ENCODE measurements at places on chromosomes 3 and 15.

- H3K27me3 ChIP-seq, result no peaks in the 10 kb centered on the region
- peaks cover 21% of the 10 kb centered on the region for H3K4me1 ChIP-seq
- no peak overlapping the region for H3K4me3 ChIP-seq
- H3K27ac ChIP-seq, result no peak overlapping the region
Observed at GRCh38 chr15:63722204-63722808, 111.4 kb downstream of the HERC1 start.

DNA sequence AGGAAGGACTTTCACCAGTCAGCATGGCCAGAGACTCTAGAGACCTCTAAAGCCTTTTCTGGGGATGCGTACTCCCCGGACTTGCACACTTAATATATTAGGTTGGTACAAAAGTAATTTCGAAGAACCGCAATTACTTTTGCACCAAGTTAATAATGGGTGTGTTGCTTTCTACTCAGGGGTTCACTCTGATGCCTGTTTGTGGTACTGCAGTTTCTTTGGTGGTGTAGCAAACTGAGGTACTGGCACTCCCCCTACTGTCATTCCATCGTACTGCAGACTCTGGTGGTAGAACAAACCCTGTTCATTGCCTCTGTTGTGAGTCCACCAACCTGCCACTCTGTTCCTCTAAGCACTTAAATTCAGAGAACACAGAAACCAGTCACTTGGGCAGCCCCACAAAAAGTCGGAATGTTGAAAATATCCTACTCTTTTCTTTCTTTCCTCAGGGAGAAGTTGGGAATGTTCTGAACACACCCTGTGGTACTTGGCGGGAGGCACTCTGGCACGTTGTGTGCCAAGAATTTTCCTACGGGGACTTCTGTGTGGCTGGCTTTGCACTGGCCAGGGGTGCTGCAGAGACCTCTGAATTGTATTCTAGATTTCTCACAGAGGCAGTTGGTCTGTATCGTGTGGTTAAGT, 46.3 kb downstream of the GABRG3 start:
- H3K36me3 ChIP-seq, result no peaks in the 10 kb centered on the region
- no peak overlapping the region for H3K27ac ChIP-seq
- no peak overlapping the region for H3K4me3 ChIP-seq
- no peaks in the 10 kb centered on the region for H3K4me1 ChIP-seq
- DNase-seq, result peak; percentile 53

DNA sequence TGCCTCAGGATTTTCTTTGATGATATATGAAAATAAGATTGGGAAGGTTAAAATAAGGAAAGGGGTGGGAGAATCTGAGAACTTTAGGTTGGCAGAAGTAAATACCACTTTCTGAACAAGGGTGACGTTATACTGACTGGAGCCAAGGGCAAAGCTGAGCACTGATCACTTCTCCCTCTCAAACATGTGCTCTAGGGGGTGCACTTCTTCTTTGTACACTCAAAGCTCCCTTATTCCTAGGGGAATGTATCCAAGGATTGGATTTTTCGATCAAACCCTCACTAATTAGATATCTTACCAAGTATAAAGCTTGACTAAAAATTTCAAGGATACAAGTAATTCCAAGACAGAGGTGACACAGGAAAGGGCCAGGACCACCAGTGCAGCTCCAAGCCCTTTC, 243.9 kb upstream of the UMPS start:
- DNase-seq, result no peak
- peaks cover 22% of the 10 kb centered on the region for H3K27me3 ChIP-seq
- H3K4me3 ChIP-seq, result no peak overlapping the region
- no peaks in the 10 kb centered on the region for H3K36me3 ChIP-seq

DNA sequence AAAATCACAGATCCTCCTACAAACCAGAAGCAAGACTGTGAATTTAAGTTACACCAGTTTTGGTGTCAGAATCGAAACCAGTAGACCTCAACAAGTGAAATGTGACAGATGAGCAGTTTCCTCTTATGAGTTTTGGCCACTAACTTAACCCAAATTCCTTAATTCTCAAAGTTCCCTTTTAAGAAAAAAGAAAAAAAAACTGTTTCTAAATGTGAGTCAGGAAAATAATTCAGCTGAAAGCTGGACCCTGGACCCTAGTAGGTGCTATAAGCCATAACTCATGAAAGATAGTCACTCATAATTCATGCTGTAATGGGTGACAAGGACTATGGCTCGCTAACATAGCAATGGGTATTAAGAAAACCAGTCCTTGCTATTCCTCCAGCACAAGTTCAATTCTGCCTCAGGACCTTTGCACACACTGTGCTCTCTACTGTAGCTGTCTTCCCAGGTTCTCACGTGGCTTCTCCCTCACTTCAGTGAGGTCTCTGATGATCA, 9.0 kb upstream of the THRB start:
- H3K4me1 ChIP-seq, result peaks cover 11% of the 10 kb centered on the region
- H3K4me3 ChIP-seq, result no peak overlapping the region
- peaks cover 17% of the 10 kb centered on the region for H3K27me3 ChIP-seq
- no peak overlapping the region for H3K27ac ChIP-seq
- DNase-seq, result no peak

DNA sequence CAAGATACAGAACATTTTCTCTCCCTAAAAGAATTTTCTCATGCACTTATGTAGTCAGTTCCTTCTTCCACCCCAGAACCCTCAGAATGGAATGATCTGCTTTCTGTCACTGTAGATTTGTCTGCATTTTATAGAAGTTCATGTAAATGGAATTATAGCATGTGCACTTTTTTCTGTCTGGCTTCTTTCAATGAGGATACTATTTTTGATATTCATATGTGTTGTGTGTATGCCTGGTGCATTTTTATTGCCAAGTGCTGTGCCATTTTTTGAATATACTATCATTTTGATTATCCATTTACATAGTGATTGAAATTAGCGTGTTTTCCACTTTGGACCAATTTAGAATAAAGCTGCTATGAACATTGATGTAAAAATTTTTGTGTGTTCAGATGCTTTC, 156.6 kb upstream of the ALCAM start:
- no peak for DNase-seq
- H3K36me3 ChIP-seq, result no peaks in the 10 kb centered on the region
- H3K27ac ChIP-seq, result no peak overlapping the region
- no peaks in the 10 kb centered on the region for H3K4me1 ChIP-seq
- no peak overlapping the region for H3K4me3 ChIP-seq
- no peaks in the 10 kb centered on the region for H3K27me3 ChIP-seq

DNA sequence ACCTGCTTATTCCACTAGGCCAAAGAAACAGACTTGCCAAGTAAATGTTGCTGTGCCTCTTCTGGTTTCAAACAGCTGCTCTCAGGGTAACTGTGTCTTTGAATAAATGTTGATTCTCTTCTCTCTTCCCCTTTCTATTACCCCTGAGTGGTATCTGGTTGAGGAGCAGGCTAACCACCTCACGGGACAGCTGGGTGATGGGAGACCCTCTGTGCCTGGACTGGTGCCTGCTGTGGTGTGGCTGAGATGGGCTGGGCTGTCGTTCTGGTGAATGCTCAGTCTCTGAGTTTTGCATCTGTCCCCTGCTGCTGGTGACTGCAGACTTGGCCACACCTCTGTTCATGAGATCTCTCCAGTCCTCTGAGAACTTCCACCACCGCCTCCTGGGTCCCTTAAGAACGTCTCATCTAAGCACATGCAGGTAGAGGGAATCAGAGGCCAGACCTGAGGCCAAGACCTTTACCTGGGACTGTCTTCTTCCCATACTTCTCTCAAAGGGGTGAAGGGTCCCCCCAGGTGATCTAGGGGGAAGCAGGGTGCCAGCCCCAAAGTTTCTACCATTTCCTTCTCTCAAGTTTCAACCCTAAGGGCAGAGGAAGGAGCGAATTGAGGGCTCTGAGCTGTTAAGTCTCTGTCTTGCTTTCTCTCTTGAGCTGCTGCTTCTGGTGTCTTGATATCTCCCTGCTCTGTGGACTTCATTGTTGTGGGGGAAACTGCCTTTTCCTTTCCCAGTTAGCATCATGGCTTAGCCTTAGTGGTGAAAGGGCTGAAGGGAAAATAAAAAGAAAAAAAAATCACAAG, 252.9 kb downstream of the EBLN2 start:
- no peaks in the 10 kb centered on the region for H3K36me3 ChIP-seq
- DNase-seq, result no peak
- peaks cover 5% of the 10 kb centered on the region for H3K27me3 ChIP-seq
- H3K27ac ChIP-seq, result no peak overlapping the region
- H3K4me3 ChIP-seq, result no peak overlapping the region
- H3K4me1 ChIP-seq, result no peaks in the 10 kb centered on the region

DNA sequence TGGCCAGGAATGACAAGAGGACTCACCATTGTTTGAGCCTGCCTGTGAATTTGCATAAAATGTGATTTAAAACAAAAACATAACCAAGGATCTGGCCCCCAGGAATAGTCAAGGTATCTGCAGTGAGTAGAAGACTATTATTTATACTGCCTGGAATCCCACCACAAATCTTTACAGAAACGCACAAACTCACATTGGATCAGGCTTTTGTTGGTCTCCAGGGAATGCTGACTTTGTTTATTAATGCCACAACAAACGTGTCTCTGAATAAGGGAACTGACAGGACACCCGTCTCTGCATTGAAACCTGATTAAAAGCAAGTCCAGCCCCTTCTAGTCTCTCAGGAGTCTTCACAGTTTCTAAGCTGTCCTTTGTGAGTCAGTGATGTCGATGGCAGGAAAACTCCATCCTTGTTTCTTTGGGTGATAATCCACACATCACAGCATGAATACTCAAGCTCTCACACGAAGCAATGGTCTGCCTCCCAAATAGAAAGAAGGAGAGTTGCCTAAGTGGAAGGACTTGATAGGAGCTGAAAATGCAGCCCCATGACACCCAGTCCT, 37.7 kb downstream of the CLDN18 start:
- H3K27me3 ChIP-seq, result peaks cover 16% of the 10 kb centered on the region
- DNase-seq, result no peak
- no peak overlapping the region for H3K27ac ChIP-seq
- H3K4me3 ChIP-seq, result no peak overlapping the region

DNA sequence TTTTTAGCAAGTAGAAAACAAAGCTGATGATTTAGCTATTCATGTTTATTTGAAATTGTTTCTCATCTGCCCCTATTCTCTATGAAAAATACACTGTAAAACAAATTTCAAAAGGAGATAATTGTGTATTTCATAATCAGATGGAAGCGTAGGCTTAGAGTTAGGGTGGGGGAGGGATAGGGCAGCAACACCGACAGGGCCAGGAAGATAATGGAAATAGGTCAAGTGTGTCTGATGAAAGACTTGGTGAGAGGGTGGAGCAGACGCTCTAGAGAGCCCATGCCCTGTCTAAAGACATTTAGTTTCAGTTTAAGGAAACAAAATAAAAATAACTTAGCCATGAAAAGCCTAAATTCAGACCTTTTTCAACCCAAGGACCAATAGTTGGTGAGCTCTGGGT, 51.6 kb upstream of the ARL6 start:
- no peak overlapping the region for H3K4me3 ChIP-seq
- DNase-seq, result no peak
- H3K27ac ChIP-seq, result no peak overlapping the region
- no peaks in the 10 kb centered on the region for H3K27me3 ChIP-seq
- H3K4me1 ChIP-seq, result no peaks in the 10 kb centered on the region

DNA sequence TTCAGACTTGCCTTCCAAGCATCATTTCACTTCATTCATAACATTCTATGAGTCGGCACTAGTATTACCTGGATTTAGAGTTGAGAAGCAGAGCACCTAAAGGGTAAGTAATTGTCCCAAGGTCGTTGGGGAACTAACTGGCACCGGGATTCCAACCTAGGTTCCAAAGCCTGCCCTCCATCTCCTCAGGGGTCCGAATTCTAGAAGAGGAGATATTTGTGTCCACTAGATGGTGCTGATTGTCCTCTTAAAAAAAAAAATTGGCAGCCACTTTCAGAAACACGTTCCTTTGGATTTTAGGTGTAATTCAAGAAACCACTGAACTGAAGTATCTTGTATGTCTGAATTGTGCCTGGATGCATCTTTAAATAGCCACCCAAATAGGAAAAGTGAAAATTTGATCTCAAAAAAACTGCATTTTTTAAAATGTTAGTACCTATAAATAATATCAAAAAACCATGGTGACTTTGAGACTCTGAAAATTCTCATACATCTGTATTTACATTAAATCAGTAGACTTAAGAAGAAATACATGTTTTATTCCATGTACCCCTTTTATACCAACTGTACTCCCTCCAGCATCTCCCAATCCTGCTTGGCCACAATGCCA, 3.9 kb upstream of the FSIP1 start:
- no peaks in the 10 kb centered on the region for H3K27me3 ChIP-seq
- no peak overlapping the region for H3K4me3 ChIP-seq
- peaks cover 2% of the 10 kb centered on the region for H3K36me3 ChIP-seq

- DNase-seq, result no peak
- peak overlapping the region; percentile 96 for H3K27ac ChIP-seq
- peaks cover 72% of the 10 kb centered on the region for H3K4me1 ChIP-seq
- peak overlapping the region; percentile 50 for H3K4me3 ChIP-seq
- no peaks in the 10 kb centered on the region for H3K27me3 ChIP-seq
- H3K36me3 ChIP-seq, result peaks cover 7% of the 10 kb centered on the region
Observed at GRCh38 chr3:59451800-59452746, 402.2 kb upstream of the CFAP20DC start.

- DNase-seq, result no peak
- H3K4me3 ChIP-seq, result no peak overlapping the region
- H3K27ac ChIP-seq, result no peak overlapping the region
- no peaks in the 10 kb centered on the region for H3K36me3 ChIP-seq
Observed at GRCh38 chr3:53357458-53357857, 10.1 kb upstream of the DCP1A start.

DNA sequence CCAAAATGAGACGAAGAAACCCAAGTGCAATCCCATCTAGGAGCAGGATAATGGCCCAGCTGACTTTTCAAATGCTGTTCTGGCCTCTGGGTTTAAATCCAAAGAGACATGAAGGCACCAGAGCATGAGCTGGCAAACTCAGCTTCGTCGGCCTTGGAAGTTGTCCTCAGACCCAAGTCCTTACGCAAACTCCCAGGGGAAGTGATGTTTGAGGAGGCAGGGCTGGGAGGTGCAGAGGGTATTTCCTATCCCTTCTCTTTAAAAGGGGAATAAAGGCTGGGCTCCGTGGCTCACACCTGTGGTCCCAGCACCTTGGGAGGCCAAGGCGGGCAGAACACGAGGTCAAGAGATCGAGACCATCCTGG, 68.9 kb upstream of the HERC1 start:
- H3K36me3 ChIP-seq, result no peaks in the 10 kb centered on the region
- no peak overlapping the region for H3K4me3 ChIP-seq
- H3K27ac ChIP-seq, result no peak overlapping the region
- peaks cover 27% of the 10 kb centered on the region for H3K4me1 ChIP-seq
- no peaks in the 10 kb centered on the region for H3K27me3 ChIP-seq

DNA sequence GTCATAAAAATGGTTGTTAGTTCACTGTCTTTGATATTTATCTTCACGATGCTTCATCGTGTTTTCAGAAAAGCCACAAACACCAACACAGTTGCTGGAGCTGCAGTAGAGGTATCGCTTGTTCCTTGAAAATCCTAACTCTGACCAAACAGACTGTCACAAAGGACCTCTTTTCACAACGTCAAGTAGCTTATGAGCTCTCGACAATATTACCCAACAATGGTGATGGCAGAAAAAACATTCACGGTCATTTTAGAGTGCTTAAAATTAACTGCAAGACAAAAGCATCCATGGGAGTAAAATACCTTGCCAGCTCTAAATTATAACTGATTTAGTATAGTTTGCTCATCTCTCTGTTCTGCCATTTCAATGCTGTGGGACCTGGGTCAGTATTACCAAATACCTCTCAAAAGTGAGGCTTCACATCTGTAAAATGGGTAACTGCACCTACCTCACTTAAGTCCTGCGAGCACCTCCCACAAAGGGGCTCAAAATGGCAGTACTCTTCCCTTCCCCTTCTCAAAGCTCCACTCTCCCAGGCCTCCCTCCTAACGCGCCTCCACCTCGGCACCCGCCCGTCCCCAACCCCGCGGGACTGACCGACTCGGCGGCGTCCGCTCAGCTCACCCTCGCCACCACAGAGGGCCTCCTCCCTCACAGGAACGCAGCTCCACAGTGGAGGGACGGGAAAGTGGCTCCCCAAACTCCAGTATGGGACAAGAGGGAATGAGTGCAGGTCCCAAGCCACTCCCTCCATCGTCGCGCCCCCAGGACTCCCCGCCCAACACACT, 546 bp downstream of the TRIM59 start:
- H3K4me3 ChIP-seq, result peak overlapping the region; percentile 97
- no peaks in the 10 kb centered on the region for H3K27me3 ChIP-seq

All from activated CD4-positive, alpha-beta T cell treated with anti-CD3 and anti-CD28 coated beads for 36 hours (primary cell).